ENCODE measurements at places on chromosomes 5 and 9. TPM values are rescaled to one million over a fixed set of nuclear protein-coding genes. Genes with fewer than 3 reads are reported as not detected.

- no peaks in the 10 kb centered on the region for H3K27me3 ChIP-seq
- DNase-seq = no peak
- no peak overlapping the region for H3K27ac ChIP-seq
Measured at GRCh38 chr9:27533311-27533710, 3.7 kb upstream of the MOB3B start.

GRCh38 chr9:115513148-115513547 lies 395.2 kb upstream of the TNC start:
- no peak overlapping the region for H3K4me3 ChIP-seq
- H3K27me3 ChIP-seq = no peaks in the 10 kb centered on the region
- H3K27ac ChIP-seq = no peak overlapping the region
- no peaks in the 10 kb centered on the region for H3K4me1 ChIP-seq
- no peaks in the 10 kb centered on the region for H3K36me3 ChIP-seq
- DNase-seq = no peak

DNA sequence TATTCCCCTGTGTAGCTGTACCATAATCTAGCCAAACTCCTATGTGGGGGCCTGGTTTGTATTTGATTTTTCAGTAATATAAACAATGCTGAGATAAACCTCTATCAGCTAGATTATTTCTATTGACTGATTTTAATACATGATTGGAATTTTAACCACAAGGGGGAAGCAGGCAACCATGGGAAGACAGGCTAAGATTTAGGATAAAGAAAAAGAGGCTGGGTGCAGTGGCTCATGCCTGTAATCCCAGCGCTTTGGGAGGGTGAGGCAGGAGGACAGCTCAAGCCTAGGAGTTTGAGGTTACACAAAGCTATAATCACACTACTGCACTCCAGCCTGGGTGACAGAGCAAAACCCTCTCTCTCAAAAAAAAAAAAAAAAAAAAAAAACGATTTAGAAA lies 18.1 kb upstream of the GPX3 start:
- no peak overlapping the region for H3K27ac ChIP-seq
- no peaks in the 10 kb centered on the region for H3K36me3 ChIP-seq
- H3K4me3 ChIP-seq = no peak overlapping the region
- no peak for DNase-seq

DNA sequence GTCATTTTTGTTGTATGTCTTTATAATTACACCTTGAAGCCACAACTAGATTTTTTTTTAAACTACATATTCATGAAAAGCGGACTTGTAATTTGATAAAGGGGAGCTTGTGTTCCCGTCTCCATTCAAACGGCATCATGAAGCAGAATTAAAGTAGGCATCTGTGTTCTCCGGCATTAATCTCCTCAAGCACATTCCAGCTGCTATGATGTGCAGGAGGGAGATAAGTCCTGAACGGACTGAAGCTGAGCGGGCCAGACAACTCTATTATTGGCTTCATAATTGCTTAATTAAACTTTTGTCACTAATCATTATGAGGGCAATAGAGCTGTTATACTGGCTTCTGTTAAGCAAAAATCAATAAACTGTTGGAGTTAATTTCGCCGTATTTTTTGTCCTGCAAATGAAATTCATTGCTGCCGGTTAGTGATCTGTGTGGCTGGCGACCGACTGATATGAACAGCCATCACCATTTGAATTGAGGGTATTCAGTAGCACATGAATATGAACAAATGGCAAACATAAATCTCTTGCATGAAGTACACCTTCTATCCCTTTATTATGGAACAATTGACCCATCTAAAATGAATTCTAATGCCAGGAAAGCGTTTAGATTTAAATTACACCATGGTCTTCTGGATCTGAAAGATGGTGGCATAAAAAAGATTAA lies 408.8 kb upstream of the IRX1 start:
- no peak for DNase-seq
- no peaks in the 10 kb centered on the region for H3K4me1 ChIP-seq
- H3K27ac ChIP-seq = no peak overlapping the region
- H3K27me3 ChIP-seq = no peaks in the 10 kb centered on the region
- no peaks in the 10 kb centered on the region for H3K36me3 ChIP-seq
- no peak overlapping the region for H3K4me3 ChIP-seq

DNA sequence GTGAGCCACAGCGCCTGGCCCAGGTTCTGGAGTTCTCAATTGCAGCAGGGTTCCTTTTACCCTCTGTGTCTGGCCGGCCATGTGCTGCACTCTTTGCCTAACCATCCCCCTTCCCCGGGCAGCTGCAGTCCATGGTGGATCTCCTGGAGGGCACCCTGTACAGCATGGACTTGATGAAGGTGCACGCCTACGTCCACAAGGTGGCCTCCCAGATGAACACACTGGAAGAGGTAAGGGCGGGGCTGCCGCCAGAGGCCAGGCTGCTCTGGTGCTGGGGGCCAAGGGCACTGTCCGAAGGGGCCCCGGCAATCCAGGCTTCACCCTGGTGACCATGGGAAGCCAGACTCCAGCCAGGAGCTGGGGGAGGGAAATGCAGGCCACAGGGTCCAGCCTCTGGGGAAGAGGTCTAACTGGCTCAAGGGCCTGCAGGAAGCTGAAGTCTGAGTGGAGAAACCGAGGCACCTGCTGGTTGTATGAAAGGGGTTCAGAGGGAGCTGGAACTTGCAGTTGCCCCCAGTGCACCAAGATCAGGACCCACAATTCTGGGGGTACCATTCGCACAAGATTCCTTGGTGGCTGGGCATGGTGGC lies 18.1 kb downstream of the OLFML2A start:
- no peak overlapping the region for H3K27ac ChIP-seq
- H3K36me3 ChIP-seq = no peaks in the 10 kb centered on the region
- no peak for DNase-seq
- no peaks in the 10 kb centered on the region for H3K27me3 ChIP-seq
- peaks cover 66% of the 10 kb centered on the region for H3K4me1 ChIP-seq

DNA sequence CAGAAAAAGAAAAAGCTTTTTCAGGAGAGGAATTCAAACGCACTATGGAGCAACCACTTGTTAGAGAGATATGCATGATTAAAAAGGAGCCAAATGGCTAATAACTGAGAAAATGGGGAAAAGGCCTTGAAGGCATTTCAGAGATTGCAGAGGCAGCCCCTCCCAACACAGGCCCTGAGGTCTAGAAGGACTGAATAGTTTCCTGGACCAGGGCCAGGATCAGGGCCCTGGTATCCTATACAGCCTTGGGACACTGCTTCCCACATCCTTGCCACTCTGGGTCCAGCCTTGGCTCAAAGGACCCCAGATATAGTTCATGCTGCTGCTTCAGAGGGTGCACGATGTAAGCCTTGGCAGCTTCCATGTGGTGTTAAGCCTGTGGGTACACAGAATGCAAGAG lies 20.7 kb upstream of the FEM1C start:
- H3K27ac ChIP-seq = no peak overlapping the region
- H3K27me3 ChIP-seq = no peaks in the 10 kb centered on the region
- no peak for DNase-seq
- no peak overlapping the region for H3K4me3 ChIP-seq
- no peaks in the 10 kb centered on the region for H3K36me3 ChIP-seq

DNA sequence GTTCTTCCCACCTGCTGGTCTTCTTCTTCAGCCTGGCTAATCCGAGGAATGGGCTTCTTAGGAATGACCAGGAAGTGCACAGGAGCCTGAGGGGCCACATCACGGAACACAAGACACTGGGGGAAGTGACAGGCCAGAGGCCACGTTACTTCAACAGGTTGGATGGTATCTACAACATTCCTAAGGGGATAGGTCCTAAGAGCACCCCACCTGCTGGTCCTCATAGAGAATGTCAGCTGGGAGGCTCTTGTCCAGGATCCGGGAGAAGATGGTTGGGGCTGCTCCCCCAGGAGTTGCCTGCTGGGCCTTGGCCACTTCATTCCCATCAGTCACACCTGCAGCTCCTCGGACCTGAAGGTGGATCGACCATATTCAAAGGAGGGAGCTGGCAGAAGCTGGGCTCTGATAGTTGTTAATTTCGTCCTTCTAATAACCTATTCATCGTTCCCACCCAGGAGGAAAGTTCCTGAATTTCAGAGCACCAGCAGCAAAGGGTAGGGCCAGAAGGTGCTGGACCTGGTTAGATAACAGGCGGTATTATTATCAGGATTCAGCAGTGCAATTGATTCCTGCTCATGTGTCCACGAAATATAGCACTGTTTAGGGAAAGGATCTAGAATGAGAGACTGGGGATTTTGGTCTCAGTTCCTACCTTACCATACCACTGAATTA lies 1.3 kb downstream of the HINT2 start:
- peaks cover 34% of the 10 kb centered on the region for H3K4me1 ChIP-seq
- H3K27me3 ChIP-seq = no peaks in the 10 kb centered on the region
- H3K36me3 ChIP-seq = peaks cover 14% of the 10 kb centered on the region
- DNase-seq = no peak
- peak overlapping the region; percentile 89 for H3K27ac ChIP-seq

GRCh38 chr5:13188371-13188770 lies 756.1 kb downstream of the DNAH5 start:
- no peaks in the 10 kb centered on the region for H3K27me3 ChIP-seq
- no peak overlapping the region for H3K4me3 ChIP-seq
- DNase-seq = no peak
- no peaks in the 10 kb centered on the region for H3K4me1 ChIP-seq
- H3K27ac ChIP-seq = no peak overlapping the region

GRCh38 chr5:528629-529511 lies 4.6 kb upstream of the SLC9A3 start:
- no peaks in the 10 kb centered on the region for H3K4me1 ChIP-seq
- peaks cover 56% of the 10 kb centered on the region for H3K27me3 ChIP-seq
- H3K4me3 ChIP-seq = no peak overlapping the region
- no peaks in the 10 kb centered on the region for H3K36me3 ChIP-seq
- DNase-seq = peak; percentile 9

- no peak for DNase-seq
- no peak overlapping the region for H3K27ac ChIP-seq
- no peaks in the 10 kb centered on the region for H3K4me1 ChIP-seq
Measured at GRCh38 chr9:81885602-81886001, 42.6 kb upstream of the SPATA31D4 start.

- H3K4me1 ChIP-seq = peaks cover 7% of the 10 kb centered on the region
- H3K4me3 ChIP-seq = no peak overlapping the region
- H3K27ac ChIP-seq = no peak overlapping the region
- no peak for DNase-seq
- peaks cover 11% of the 10 kb centered on the region for H3K36me3 ChIP-seq
Measured at GRCh38 chr9:109880276-109881169, 100.5 kb downstream of the PALM2AKAP2 start.

DNA sequence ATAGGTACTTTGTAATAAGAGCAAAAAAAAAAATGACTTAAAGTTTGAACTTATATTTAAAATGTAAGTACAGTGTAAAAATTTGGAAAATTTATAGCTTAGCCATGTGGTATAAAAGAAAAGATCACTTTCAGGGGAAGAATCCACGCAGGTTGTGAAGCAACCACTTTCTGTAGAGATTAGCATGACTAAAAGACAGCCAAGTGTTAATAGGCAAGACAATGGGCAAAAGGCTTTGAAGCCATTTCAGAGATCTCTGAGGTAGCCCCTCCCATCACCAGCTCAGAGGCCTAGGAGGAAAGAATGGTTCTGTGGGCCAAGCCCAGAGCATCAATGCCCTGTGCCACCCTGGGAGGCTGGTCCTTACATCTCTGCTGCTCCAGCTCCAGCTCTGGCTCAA lies 346.3 kb upstream of the CHD1 start:
- no peaks in the 10 kb centered on the region for H3K27me3 ChIP-seq
- H3K36me3 ChIP-seq = no peaks in the 10 kb centered on the region
- no peak for DNase-seq

Gene UBLCP1
- total RNA-seq = 20.4 TPM

Gene TMEM174
- not detected for total RNA-seq

Gene SOHLH1
- total RNA-seq = not detected

Gene ENTR1
- 19.9 TPM for total RNA-seq

Gene UQCRQ
- total RNA-seq = 1,245 TPM

Gene SPATA31E1
- not detected for total RNA-seq

Gene ZNF483
- total RNA-seq = 5.3 TPM
